Muscle of leg (tissue), 16 donors: ENCODE measurements at places on chromosomes 5 and 9.

- no peak for DNase-seq
Measured at GRCh38 chr5:24714746-24715145, 70.0 kb upstream of the CDH10 start.

- DNase-seq, result no peak
Measured at GRCh38 chr5:139597134-139597533, 36.0 kb downstream of the UBE2D2 start.

GRCh38 chr9:132560616-132561202 is 21.7 kb upstream of the BARHL1 start:
- no peak for DNase-seq

DNA sequence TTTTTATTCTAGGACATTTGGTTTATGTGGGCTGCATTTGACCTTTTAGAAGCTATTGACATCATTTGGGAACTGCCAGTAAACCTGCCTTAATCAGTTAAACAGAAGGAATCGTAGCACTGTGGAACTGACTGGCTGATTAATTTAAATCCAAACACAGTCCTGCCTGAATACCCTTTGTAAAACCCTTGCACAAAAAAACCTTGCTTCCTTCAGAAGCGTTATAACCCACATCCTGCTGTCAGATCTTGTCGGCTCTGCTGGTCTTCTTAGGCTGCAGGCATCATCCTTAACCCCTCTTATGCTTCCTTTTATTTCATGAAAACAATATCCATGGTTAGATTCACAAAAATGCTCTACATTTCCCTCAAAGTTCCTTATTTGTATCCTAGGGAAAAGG is 46.3 kb downstream of the PAM start:
- DNase-seq, result no peak

- peak; percentile 65 for DNase-seq
Measured at GRCh38 chr5:72848474-72849428, 32.3 kb downstream of the TNPO1 start.

DNA sequence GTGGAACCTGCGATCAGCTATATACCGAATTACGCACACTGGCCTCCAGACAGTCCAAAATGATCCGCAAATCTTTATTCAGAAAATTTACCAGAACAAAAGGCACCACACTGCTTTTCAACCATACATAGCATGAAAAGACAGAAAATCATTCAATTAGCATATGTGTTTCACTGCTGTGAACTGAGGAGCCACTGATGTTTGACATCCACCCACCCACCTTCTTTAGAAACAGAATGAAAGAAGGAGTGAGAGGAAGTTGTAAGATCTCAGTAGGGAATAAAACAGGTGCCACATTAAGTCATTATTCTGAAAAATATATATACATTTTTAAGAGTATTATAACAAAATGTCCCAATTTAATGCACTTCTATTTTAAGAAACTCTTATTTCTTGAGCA is 156.8 kb downstream of the NFIB start:
- no peak for DNase-seq

- no peak for DNase-seq
Measured at GRCh38 chr5:163496286-163496685, 9.1 kb upstream of the MAT2B start.

- peak; percentile 42 for DNase-seq
Measured at GRCh38 chr5:178383919-178384815, 151.6 kb upstream of the PHYKPL start.

- DNase-seq, result no peak
Measured at GRCh38 chr5:138770291-138770690, 17.1 kb downstream of the CTNNA1 start.

DNA sequence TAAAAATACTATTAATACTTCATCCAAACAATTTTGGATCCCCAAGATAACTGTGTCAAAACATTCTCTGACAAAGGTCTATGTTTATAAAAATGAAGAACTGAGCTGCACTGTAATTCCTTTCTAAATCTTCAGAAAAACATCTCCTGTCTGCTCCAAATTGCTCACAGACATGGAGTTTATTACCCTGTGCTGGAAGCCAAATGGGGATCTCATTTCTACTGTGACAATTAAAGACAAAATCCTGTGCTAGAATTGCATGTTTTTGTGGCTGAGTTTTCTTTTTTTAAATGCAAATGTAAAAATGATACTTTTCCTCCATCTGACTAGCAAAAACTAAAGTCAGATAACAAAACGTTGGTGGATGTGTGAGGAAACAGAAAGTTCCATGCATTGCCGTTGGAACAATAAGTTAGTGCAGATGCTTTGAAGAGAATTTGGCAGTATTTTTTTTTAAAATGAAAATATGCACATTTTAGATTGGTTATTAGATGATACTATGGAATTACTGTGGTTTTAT is 93.5 kb downstream of the GNA14 start:
- peak; percentile 63 for DNase-seq

- DNase-seq, result no peak
Measured at GRCh38 chr5:111704452-111705085, 52.4 kb downstream of the NREP start.

- no peak for DNase-seq
Measured at GRCh38 chr9:136254381-136255165, 9.0 kb upstream of the QSOX2 start.

DNA sequence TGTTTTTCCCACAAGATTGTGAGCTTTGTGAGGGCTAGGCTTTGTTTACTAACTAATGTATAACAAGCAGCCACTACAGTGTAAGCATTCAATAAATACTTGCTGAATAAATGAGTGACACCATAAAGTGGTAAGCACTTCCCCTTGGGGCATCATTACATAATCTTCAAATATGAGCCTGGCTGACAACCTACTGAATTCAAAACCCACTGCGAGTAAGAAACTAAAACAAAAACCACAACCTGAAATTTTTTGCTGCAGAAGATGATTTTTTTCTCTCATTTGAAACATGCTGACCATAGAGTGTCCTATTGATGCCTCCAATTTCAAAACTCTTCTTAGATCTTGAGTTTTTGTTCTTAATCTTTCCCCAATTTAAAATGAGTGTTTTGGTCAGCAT is 331.3 kb upstream of the CCNG1 start:
- DNase-seq, result no peak

- DNase-seq, result peak; percentile 34
Measured at GRCh38 chr5:170151097-170151831, 45.6 kb downstream of the FOXI1 start.

DNA sequence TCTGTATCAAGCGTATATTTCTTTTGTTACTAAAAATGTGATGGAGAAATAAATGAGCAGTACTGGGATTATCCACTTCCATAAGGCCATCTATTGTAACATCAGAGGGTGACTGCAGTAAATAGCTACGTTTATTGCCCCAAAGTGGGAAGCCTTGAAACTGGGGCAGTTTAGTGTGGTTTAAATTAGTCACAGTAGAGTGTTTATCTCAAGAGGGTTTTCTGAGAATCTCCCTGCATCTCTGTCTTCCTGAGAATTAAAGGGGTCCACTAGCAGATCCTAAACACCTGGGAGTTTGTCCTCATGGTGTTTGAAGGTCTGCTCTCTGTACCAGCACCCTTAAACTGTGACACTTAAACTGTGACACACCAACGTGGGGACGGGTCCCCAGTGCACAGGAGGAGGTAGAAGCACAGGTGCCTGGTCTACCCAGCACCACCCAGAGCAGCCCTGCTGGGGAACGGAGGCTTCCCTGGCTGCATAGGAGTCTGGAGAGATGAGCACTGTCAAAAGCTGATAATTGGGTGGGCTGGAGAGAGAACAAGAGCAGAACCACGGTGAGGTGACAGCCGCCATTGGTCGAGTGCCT is 25.2 kb downstream of the PRRC2B start:
- DNase-seq, result no peak

GRCh38 chr5:9927521-9927997 is 297.4 kb upstream of the TAS2R1 start:
- no peak for DNase-seq

DNA sequence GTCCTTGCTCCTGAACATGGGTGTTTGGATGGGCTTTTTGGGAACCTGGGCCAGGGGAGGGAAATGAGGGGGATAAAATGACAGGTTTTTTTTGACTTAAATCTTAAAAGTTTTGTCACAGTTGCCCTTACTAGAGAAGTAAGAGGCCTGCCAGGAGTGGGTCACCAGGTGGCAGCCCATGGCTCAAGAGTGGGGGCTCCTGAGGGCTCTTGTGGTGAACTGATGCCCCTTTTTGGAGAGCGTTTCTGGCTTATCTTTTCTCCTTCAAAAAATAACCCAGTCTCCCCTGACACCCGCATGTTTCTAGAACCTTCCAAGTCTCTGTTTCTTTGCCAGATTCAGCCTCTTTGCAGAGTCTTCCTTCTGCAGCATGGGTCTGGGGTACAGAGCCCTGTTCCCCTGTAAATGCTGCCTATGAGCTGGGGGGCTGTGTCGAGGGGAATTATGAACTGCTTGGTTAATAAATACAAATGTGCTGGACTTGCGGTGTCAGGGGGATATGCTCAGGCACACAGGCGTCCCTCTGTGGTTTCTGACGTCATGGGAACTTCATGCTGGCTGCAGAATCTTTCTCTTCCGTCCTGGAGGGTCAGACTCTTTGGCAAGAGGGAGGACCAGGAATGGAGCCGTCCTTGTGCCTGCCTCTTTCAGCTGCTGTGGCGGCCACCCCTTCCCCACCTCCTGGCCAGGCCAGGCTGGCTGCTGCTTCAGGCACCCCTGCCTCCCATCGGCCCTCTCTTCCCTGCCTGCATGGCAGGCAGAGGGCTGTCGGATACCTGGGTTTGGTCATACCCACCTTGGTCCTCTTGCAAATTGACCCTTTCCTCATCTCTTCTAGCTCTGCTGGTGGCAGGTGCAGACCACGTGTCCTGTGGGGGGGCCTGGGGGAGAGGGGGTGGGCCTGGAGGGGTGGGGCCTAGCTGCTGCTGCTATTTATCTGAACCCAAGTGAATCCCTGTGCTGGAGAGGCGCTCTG is 30.1 kb downstream of the PTPA start:
- peak; percentile 96 for DNase-seq
